Activated CD4-positive, alpha-beta memory T cell treated with anti-CD3 and anti-CD28 coated beads for 36 hours (primary cell): ENCODE measurements at places on chromosomes 12 and 14. TPM values are rescaled to one million over a fixed set of nuclear protein-coding genes. Genes with fewer than 3 reads are reported as not detected.

DNA sequence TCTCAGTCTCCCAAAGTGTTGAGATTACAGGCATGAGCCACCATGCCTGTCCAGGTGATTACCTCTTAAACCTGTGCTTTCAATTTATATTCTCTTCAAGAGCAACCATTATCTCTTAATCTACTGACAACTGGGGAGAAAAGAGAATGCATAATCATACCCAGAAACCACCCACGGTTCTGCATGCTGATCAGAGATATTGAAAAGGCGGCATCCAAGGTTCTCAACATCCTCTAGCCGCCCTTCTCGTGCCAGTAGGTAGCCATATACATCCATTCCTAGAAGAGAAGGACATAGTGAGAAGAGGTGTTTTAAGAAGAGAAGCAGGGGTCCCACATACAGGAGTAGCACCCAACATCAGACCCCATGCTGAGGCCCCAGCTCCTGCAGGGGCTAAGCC is 20.8 kb downstream of the ANAPC7 start:
- peak; percentile 43 for DNase-seq

The PRB4 gene
- not detected for total RNA-seq

DNA sequence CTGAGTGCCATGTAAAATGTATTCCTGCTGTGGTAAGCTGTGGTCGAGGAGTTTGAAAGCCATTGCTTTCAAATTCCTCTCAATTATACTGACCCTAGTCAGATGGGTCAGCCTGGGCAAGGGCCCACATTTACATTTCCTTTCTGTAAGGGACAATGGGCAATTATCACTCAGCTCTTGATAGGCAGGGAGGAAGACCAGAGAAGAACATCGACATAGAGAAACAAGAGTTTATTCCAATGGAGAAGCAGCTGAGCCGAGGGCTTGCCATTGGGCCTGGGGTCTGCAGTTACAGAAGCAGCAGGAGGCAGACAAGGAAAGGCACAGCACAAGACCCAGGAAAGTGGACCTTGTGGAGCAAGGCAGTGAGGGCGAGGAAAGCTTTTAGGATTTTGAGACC is 9.7 kb downstream of the NRIP2 start:
- DNase-seq, result no peak

The CEBPE gene
- total RNA-seq, result 0.34 TPM

The MYF5 gene
- total RNA-seq, result not detected

The NOXRED1 gene
- 0.65 TPM for total RNA-seq

DNA sequence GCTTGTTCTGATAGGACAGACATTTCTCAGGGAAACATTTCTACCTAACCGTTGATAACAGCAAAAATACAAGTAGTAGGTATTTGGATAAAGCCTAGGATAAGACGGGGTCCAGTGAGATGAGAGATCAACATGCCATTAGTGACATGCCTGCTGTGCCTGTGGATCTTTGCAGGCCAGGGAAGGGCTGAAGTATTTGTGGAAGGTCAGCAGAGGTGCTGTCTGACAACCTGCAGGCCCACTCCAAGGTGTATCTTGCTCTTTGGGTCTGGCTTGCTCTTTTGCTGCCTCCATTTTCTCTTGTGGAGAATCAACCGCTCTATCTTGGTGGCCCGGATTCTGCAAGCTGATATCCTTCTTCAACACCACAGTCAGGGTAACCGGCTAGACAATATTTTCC is 46.7 kb downstream of the MSRB3 start:
- no peak for DNase-seq

DNA sequence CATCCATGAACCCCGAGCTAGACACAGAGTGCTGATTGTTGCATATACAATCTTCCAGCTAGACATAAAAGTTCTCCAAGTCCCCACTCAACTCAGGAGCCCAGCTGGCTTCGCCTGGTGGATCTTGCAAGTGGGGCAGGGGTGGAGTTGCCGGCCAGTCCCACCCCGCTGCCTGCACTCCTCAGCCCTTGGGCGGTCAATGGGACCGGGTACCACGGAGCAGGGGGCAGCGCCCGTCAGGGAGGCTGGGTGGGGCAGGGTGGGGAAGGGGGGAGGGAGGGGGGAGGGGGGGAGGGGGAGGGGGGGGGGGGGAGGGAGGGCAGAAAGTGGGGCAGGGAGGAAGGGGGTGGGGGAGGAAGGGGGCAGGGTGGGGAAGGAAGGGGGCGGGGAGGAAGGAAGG is 63.0 kb downstream of the CCDC60 start:
- no peak for DNase-seq

The CACNA2D4 gene
- total RNA-seq, result 11.7 TPM

GRCh38 chr12:98018836-98019235 is 496.6 kb upstream of the TMPO start:
- no peak for DNase-seq

DNA sequence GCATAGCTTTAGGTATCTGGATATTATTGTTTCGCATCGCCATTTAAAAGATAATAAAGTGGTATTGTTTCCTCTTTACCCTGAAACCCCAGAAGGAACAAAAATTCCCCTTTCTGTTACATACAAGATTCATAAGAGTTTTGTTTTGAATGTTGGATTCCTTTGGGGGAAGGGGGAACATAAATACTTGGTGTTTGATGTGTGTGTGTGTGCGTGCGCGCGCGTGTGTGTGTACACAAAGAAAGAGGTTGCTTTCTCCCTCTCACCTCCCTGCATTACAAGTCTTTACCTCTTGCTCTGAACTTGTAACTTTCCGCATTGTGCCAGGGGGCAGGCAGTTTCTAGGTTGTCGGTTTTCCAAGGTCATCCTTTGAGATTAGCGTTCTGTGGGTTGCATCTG is 76.4 kb downstream of the GPATCH2L start:
- no peak for DNase-seq

DNA sequence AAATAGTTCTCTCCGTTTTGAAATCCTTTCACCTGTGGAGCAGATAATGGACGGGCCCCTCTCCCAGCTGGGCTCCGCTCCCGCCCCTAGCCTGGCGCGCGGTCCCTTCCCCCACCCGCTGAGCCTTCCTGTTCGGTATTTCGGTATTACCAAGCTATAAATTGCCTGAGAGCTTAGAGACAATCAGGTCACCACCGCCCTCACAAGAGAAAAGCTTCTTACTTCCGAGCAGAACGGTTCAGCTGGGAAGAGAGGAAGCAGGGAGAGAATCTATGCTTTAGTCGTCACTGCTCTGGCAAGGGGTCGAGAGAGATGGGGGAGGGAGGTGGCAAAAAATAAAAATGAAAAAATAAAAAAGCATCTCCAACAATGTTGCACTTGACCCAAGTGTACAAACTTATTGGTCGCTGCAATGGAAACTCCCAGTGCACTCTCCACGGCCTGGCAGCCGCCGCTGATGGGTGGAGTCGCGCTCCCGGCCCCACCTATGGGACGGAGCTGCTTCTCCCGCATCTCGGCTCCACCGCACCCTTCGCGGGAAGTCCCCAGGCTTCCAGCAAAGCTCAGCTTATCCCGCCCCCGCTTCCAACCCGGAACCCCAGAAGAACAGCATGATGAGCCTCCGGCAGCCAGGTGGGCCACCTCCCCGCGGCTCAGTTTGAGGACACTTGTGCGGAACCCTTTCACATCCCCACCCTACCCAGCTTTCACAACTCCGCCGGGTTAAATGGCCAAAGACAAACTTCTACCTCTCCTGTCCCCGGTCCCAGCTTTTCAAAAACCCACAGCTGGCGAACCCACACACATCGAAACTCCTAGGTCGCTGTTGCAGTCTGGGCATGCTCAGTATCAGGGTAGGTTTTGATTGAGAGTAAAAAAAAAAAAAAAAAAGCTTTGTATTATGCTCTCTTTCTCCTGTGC is 832 bp upstream of the SYT1 start:
- no peak for DNase-seq

DNA sequence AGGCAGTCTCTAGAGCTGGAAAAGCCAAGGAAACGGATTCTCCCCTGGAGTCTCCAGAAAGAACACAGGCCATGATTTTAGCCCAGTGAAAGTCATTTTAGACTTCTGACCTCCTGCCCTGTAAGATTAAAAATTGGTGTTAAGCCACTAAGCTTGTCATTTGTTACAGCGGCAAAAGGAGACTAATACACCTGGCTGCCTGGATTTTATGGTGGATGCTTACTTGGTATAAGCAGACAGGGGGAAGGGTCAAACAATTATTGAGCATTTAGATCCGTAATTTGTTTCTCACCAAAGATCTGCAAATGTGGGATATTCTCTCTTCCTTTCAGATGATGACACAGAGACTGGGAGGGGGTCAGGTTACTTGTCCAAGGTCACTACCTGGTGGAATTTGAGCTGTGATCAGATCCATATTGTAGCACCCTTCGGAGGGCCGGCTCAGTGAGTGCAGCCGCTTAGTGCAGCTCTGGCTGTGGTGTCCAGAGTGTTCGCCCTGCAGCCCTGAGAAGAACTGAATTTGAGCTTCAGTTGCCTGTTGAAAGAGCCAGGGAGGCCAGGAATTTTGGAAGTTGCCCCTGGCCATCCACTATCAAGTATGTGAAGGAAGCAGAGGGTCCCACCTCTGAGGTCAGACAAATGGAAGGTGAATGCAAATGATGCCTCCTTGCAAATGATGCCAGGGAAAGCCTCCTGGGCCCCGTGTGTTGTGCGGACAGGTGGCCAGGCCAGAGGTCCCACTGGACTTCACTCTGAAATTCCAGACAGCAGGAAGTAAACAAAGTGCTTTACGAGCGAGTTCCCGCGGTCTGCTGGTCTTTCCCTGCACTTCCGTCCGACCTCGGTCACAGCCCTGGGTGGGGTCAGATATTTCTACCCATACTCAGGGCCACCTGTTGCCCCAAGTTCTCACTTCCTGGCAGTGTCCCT is 15.1 kb downstream of the GLRX5 start:
- DNase-seq, result no peak

The ASCL1 gene
- not detected for total RNA-seq

GRCh38 chr12:69843608-69844007 is 18.6 kb downstream of the MYRFL start:
- DNase-seq, result no peak

GRCh38 chr12:120404271-120404670 is 33.6 kb upstream of the COX6A1 start:
- no peak for DNase-seq

The DAO gene
- not detected for total RNA-seq

The CSRP2 gene
- 0.33 TPM for total RNA-seq

- no peak for DNase-seq
Observed at GRCh38 chr14:50734950-50735695, 67.0 kb upstream of the SAV1 start.

- no peak for DNase-seq
Observed at GRCh38 chr12:80226576-80226975, 127.2 kb downstream of the OTOGL start.

DNA sequence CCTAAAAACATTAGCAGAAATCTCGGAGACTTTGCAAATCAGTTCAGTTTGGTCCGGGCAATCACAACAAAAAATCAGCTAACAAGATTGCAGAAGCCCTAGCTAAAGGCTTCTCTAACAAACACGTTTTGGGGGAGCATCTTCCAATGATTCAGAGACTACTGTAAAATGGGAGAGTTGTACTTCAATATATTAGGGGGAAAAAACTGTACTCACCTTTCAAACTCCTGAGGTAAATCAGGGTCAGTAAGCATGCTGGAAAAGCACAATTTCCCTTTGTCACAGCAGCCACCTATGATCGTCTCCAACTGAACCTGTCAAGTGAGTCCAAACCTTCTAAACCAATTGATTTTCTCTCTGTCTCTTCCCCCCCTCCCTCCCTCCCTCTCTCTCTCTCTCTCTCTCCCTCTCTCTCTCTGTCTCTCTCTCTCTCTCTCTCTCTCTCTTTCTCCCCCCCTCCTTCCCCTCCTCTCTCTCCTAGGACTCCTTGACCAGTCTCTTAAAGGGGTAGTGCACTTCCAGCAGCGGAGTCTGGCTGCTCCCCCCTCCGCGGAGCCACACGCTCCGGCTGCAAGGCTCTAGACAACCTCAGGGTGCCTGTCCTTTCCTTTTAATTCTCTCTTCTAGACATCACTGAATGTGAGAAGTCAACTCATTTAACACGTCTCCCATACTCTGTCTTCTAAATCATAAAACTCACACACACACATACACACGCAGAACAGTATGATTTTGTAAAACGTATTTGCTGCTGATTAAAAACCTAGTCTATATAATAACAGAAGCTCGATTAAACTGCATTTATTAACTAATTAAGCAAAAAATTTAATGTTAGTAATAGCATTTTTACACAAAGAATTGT is at the start of gene SOX5:
Gene SOX5, minus strand, starts transcription at position 323 of the 862 bp plus-strand sequence. Its CDS starts 69 bp downstream, at position 254.
- DNase-seq, result no peak

DNA sequence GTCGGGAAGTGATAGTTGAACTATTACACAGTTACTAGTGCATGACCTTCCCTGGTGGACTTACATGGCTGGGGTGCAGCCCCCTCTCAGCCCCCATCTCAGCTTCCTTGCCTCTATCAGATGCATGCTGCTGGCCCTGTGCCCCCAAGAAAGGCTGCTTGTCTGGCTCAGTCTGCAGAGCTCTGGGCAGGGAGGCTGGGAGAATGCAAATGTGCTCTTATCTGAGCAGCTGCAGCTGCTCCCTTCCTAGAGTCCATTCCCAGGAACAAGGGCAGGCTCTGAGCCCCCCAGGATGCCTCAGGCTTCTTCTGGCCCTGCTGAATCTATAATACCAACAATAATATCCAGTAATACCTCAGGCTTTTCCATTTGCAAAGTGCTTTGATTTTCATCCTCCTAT is 218.1 kb upstream of the SRRM4 start:
- no peak for DNase-seq

GRCh38 chr12:86748894-86749293 is 492.7 kb upstream of the MGAT4C start:
- DNase-seq, result no peak

GRCh38 chr14:106874350-106874749 is 1348.0 kb downstream of the TMEM121 start:
- no peak for DNase-seq

GRCh38 chr14:99183311-99183710 is 88.7 kb downstream of the BCL11B start:
- peak; percentile 9 for DNase-seq

DNA sequence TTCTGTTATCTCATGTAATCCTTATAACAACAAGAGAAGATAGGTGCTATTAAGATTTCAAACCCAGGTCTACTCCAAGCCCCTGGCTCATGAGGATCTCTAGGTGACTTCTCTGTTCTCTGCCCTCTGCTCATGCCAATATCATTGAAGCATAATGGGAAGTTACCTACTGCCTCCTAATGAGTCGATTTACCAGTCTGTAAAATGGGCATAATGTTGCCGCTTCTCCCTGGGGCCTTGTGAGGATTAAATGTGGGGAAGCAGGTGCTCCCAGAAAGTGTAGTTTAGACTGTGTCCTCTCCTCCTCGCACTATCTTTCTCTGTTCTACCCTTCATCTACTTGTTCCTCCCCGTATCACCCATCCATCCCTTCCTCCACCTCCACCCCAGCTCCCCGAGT is 169.2 kb upstream of the LHX5 start:
- no peak for DNase-seq

DNA sequence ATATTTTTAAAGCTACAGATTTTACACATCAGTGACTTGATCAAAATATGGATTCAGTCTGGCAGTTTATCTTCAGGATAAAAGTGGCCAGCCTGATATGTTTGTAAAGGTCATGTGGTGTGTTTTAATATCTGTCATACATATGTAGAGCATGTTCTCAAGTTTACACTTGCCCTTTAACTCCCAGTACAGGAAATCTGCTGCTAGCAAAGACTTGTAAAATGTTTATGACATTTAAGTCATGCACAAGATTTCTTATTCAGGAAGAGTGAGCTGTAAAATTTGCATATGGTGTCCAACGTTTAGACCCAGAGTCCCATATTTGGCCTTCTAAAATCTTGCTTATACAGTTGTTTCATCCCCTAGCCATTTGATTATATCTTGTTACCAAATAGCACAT is 197.5 kb upstream of the FLRT2 start:
- DNase-seq, result no peak

The MOK gene
- 2.7 TPM for total RNA-seq
